ENCODE measurements at places on chromosomes 4 and X.

DNA sequence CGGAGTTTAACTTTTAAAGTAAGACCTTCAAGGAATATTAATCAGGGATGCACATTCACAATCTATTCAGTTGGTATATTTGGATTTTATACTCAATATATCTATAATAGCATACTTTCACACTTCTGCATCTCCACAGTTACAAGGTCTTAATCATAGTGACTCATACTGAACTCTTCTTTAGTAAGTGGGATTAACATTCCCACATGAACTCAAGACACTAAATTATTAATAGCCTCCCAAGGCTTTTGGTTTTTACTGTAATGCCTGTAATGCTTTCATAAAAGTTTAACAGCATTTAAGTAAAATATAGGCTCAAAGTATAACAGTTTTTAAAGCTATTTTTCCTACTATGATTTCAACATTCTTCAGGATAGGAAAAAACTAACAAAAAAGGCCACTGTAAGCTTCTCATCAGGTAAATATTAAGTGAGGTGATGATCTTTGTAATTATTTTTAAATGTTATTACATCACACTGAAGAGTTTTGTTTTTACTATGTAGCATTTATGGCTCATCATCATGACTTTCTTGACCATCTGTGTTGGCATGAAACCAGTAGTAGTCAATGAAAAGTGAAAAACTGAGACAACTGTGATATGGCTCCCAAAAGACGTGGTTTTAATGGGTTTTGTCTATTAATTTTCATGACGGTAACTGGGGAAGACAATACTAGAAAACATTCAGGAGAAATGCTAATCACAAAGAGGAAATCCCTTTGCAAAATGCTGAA lies 91.5 kb upstream of the GALNT7 start:
- DNase-seq: no peak

GRCh38 chrX:17613979-17614588 lies 123.2 kb upstream of the SCML1 start:
- DNase-seq: no peak

GRCh38 chr4:108477527-108478108 lies 142.8 kb upstream of the RPL34 start:
- DNase-seq: no peak

DNA sequence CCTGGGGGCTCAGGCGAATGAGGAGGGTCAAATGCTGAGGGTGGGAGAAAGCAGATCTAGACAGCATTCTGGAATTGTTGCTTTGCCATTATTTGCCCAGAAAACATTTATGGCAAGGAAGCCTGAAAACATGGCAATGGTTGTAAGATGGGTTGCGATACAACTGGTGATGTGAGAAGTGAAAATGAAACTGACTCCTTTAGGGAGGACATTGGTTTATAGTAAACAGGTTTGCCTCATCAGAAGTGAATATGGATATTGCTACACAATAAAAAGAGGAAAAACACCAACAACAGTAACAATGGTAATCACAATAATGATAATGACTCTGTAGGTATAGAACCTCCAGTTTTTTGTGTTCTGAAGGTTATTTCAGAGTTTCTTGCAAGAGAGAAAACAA lies 107.0 kb upstream of the TBC1D9 start:
- DNase-seq: no peak

GRCh38 chr4:7947927-7948326 lies 8.3 kb upstream of the AFAP1 start:
- no peak for DNase-seq

GRCh38 chrX:100615005-100615404 lies 21.6 kb downstream of the TSPAN6 start:
- no peak for DNase-seq

GRCh38 chr4:1009542-1010394 lies 1.7 kb upstream of the FGFRL1 start:
- peak; percentile 70 for DNase-seq

DNA sequence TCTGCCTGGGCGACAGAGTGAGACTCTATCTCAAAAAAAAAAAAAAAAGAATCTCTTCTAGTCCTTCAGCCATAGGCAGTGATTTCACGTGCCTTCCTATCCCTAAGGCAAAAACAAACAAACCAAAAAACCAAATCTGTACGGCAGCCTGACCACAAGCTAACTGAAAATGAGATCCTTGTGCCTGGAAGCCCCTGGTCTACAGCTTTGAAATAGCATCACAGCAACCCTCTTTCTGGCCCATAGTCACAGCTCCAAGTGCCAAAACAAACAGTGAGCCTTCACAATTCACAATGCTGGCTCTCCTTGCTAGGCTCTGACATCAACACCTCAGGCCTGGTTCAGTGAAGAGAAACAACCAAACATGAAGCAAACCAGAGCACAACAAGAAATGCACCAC lies 46.1 kb downstream of the TMEM150C start:
- peak; percentile 14 for DNase-seq

- no peak for DNase-seq
Observed at GRCh38 chr4:41533680-41534079, 4.3 kb upstream of the LIMCH1 start.

DNA sequence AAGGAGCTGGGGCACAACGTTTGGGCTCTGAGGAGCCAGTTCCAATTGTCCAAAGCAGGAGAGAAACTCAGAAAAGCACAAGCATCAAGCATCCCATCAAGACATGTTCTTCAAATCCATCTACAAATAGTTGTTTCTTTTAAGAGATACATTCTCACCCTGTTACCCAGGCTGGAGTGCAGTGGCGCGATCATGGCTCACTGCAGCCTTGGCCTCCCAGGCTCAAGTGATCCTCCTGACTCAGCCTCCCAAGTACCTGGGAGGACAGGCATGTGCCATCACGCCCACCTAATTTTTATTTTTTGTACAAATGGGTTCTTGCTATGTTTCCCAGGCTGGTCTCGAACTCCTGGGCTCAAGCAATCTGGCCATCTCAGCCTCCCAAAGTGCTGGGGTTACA lies 18.1 kb downstream of the NELFA start:
- DNase-seq: no peak

- no peak for DNase-seq
Observed at GRCh38 chr4:182449930-182450439, 206.8 kb downstream of the TENM3 start.

DNA sequence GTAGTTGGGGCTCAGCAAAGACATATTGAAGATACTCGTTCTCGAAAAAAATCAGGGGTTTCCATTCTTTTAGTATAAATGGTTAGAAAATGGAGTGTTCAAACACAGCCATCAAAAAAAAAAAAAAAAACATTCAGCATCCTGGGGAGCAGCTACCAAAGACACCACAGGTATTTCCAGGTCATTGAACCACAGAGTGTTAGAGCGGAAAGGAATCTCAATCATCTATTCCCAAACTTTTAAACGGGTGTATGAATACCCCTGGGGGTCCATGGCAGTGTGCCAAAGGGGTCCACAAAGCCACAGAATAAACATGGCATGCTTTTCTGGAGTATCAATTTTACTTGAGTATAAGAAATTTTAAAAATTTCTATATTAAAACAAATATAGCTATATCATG lies 6.9 kb upstream of the FGF16 start:
- no peak for DNase-seq

DNA sequence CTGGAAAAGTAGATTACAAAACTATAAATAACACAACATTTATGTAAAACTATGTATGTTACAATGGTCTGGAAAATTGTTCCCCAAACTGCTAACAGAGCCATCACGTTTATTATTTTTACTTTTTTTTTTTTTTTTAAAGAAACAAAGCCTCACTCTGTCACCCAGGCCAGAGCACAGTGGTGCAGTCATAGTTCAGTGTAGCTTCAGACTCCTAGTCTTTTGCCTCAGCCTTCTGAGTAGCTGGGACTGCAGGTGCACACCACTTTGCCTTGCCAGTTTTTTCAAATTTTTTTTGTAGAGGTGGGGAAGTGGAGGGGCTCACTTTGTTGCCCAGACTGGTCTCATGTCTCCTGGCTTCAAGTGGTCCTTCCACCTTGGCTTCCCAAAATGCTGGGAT lies 180.1 kb upstream of the SPRY1 start:
- no peak for DNase-seq

GRCh38 chr4:25068386-25068785 lies 37.6 kb upstream of the LGI2 start:
- no peak for DNase-seq

GRCh38 chrX:46117234-46117633 lies 428.0 kb downstream of the ZNF674 start:
- DNase-seq: no peak

DNA sequence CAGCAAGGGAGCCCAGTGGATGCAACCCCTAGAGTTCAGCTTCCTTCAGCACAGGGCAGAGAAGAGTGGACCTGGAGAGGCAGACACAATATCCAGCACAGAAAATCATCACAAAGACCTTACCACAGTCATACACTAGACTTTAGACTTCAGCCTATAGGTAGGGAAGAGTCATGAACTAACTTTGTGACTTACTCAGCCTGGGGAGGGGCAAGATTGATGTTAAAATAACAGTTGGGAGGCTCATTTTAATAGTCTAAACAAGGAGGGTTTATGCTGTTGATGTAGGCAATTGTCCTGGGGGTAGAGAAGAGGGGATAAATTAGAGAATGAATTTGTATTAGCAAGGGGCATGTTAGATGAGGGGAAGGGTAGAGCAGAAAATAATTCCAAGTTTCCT lies 124.2 kb downstream of the SOWAHB start:
- DNase-seq: no peak

- DNase-seq: no peak
Observed at GRCh38 chr4:94957030-94957429, 199.3 kb downstream of the BMPR1B start.

GRCh38 chrX:103107836-103108235 lies 14.9 kb upstream of the NXF3 start:
- no peak for DNase-seq

DNA sequence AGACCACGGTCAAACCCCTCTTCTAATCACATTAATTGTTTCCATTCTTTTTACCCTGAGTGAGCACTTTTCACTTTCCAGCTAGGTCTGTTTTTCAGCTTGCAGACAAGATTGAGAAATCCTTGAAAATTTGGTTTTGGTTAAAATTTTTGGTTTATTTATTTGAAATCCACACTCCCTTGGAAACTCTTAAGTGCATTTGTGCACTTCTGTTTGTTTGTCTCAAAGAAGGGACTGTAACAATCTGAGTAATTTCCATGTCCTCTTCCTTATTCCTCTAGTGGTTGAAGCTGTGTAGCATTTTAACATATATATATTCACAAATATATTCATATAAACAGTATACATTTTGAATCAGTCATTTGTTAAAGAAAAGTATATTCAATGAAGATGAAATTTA lies 333.3 kb downstream of the ANK2 start:
- DNase-seq: no peak

- DNase-seq: peak; percentile 35
Observed at GRCh38 chr4:186727169-186727976, 3.7 kb upstream of the FAT1 start.

GRCh38 chr4:83282049-83282535 lies 2.5 kb downstream of the COQ2 start:
- peak; percentile 19 for DNase-seq

GRCh38 chrX:15913146-15913545 lies 58.5 kb upstream of the AP1S2 start:
- no peak for DNase-seq

DNA sequence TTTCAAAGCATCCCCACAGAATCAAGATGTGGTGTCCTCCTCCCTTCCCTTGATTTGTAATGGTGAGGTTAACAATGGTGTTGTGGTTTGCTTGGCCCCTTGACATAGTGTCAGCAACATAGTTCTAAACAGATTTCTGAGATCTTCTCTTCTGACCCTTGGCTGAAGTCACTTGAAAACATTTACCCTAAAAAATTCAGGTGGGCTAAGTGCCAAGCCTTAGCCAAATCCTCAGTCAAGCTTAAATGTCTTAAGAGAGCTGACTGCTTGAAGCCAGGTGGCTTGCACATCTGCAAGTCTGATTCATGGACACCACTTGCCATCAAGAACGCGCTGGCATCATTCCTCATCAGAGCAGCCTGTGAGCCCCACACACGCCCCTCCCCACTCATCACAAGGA lies 173.2 kb downstream of the MGST2 start:
- no peak for DNase-seq

DNA sequence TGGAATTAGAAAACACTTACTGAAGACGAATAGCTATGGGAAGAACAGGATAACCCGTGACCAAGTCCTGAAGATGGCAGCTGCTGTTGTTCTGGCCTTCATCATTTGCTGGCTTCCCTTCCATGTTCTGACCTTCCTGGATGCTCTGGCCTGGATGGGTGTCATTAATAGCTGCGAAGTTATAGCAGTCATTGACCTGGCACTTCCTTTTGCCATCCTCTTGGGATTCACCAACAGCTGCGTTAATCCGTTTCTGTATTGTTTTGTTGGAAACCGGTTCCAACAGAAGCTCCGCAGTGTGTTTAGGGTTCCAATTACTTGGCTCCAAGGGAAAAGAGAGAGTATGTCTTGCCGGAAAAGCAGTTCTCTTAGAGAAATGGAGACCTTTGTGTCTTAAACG lies 2.4 kb downstream of the AGTR2 start:
- no peak for DNase-seq

- peak; percentile 59 for DNase-seq
Observed at GRCh38 chr4:7650606-7651385, 216.1 kb upstream of the PSAPL1 start.

GRCh38 chrX:147962476-147962875 lies 18.7 kb upstream of the FMR1NB start:
- no peak for DNase-seq

DNA sequence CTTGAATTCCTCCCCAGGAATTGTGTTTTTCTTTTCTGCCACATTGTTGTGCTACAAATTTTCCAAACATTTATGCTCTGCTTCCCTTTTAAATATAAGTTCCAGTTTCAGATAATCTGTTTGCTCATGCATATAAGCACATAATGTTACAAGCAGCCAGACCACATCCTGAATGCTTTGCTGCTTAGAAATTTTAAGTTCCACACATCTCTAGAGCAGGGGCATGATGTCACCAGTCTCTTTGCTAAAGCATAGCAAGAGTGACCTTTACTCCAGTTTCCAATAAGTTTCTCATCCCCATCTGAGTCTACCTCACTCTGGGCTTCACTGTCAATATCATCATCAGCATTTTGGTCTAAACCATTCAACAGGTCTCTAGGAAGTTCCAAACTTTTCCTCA lies 932.5 kb downstream of the SH3BGRL start:
- no peak for DNase-seq

GRCh38 chrX:10828036-10828435 lies 207.7 kb upstream of the MID1 start:
- no peak for DNase-seq

GRCh38 chr4:132169660-132170059 lies 979.4 kb upstream of the PCDH10 start:
- no peak for DNase-seq

DNA sequence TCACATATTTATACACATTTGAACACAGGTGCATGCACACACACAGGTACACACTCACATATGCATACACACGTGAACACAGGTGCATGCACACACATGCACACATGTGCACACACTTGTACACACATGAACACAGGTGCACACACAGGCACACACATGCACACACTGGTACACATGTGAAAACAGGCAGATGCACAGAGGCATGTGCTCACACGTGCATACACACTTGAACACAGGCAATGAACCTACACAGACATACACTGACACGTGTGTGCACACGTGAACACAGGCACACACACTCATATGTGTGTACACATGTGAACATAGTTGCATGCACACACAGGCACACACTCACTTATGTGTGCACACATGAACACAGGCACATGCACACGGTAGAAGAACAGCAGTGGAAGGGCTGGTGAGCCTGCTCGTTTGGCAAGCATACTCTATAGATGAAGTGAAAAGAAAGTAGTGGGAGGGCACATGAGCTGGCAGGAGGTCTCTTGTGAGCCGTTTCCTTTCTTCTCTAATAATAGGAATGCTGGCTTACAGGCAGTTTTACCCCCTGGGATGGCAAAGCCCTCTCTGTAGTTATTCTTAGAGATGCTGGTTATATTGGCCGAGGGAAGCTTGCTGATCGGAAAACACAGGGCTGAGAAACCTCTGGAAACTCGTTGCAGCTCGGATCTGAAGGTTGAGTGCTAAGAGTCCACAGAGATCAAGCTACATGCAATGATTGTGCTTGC lies 279.6 kb upstream of the CLNK start:
- DNase-seq: no peak

Data from HTR-8/SVneo (cell line).